Chondrocyte (in vitro differentiated cells): ENCODE measurements at places on chromosomes 7 and 10.

- DNase-seq = no peak
Measured at GRCh38 chr7:150323682-150324372, 482 bp upstream of the ACTR3C start.

DNA sequence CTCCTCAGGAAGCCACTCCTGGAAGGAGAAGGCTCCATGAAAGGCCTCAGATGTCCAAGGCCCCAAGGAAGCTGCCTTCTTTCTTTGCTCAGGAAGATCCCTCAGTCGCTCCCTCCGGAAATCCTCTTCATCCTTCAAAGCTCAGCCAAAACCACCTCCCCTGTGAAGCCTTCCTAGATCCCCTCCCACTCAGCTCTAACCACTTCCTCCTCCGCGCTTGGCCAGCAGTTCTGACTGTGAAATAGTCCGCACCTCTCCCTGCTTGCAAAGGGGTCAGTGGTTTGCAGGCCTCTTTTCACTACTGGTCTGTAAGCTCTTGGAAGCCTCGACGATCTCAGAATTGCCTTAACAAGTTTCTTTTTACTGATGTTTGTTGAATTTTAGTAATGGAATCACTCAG lies 23.9 kb downstream of the PYROXD2 start:
- no peak for DNase-seq

GRCh38 chr7:82598958-82599357 lies 155.4 kb upstream of the CACNA2D1 start:
- no peak for DNase-seq

- DNase-seq = no peak
Measured at GRCh38 chr10:129049501-129049900, 417.5 kb upstream of the MGMT start.

DNA sequence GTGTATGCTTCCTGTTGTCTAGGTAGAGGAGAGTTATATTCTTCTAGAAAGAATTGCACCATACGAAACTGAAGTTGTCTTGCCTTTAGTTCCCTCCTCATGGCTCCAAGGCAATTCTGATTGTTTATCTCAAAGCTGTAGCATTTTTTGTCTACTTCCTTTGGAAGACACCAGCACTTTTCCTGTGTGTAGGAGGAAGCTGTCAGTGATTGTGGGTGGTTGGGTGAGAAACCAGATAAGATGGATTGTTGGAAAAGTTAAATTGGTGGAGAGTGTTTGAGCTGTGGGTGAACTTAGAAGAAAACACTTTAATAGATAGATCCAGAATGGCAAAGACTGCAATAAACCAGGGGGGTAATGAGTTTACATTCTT lies 12.1 kb upstream of the CSTF2T start:
- no peak for DNase-seq

GRCh38 chr7:71470326-71470725 lies 338.4 kb downstream of the GALNT17 start:
- DNase-seq = no peak

DNA sequence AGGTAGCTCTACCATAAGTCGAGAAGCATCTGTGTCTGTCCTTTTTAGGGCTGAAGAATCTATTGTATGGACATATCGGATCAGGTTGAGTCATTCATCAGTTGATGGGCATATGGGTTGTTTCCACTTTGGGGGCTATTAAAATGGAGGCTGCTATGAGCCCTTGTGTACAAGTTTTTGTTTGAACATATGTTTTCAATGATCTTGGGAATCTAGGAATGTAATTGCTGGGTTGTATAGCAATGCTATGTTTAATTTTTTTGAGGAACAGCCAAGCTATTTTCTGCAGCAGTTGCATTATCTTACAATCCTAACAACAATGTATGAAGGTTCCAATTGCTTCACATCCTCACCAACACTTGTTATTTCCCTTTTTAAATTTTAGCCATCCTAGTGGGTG lies 46.4 kb upstream of the HABP2 start:
- no peak for DNase-seq

DNA sequence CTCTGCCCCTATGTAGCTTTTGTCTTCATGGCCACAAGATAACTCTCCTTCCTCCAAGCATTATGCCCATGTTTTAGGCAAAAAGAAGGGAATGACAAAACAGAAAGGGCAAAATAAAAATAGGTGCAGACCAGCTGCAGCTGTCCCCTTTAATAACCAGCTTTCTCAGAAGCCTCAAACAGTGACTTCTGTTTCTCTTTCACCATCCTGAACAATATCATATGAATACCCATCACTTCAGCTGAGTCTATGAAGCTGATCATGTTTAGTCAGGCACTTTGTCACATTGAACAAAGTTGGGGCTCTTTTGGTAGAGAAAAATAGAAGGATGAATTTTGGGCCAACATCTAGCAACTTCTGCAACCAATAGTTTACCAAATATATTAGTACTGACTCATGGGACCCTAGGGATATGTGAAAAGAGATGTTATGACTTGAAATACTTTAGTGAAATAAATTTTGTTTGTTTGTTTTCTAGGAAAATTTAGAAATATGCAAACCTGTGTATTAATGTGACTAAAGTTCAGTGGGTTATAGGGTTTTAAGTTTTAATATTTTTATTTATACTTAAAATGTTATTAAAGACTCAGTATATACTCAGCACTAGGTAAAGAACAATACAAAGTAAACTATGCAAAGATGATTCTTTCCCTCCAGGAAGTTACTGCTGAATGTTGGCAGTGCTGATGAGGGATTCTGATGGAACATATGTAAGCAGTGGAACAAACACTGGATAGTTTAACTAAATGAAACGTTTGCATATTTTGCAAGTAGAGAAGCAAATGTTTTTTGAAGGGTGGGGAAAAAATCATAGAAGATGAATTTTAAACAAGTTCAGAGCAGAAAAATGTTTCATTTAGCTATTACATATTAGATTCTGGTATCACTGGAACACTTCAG lies 133.7 kb downstream of the FOXP2 start:
- DNase-seq = no peak

DNA sequence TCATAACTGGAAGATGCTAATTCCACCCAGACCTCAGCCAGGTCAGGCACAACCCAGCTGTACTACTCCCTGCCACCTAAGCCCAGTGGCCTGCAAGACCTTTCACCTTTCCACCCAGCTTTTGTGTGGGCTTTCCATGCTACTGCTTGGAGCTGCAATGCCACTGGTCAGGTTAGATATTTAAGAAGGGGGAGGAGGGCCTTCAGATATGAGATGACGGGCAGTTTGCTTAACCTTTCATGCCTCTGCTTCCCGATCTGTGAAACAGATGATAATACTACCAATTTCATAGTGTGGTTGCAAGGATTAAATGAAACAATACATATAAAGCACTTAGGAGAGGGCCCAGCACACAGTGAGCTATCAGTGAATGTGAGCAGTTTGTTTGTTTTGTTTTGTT lies 20.9 kb downstream of the STOX1 start:
- no peak for DNase-seq

- no peak for DNase-seq
Measured at GRCh38 chr7:131836733-131837132, 280.3 kb upstream of the PODXL start.

- no peak for DNase-seq
Measured at GRCh38 chr10:58593008-58593407, 80.3 kb downstream of the BICC1 start.

GRCh38 chr7:32901629-32902028 lies 10.1 kb upstream of the KBTBD2 start:
- DNase-seq = no peak

DNA sequence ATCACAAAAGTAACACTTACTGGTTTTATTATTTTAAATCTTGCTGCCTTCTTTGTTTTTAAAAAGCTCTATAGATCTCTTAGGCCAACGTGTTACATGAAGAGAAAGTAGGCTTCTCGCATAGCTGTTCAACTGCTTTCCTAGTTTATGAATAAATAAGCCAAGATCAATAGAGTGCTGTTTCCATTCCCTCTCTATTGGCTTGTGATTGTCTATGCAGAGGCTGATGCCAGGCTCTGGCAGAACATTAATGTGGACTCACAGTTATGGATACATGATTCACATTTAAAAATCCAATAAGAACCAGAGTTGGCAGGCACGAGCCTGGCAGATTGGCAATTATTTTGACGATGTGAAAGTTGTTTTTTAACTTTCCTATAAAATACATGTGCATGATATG lies 137.5 kb downstream of the GNAT3 start:
- DNase-seq = no peak

DNA sequence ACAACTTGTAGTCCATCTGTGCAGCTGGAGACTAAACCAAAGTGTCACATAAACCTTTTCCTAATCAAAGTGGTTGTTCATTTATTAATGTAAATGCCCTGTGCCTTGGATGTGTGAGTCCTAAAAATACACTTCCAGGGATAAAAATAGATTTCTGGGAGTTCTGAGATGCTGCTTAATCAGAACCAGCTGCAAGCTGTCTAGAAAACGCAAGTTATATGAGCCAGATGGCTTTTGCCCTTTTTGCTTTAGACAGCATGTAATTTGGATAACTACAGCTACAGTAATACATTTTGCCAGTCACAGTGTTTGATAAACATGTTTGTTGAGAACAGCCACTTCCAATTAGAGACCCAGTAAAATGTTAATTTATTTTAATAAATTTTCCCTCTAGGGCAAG lies 185.1 kb upstream of the PRPS1L1 start:
- DNase-seq = no peak

DNA sequence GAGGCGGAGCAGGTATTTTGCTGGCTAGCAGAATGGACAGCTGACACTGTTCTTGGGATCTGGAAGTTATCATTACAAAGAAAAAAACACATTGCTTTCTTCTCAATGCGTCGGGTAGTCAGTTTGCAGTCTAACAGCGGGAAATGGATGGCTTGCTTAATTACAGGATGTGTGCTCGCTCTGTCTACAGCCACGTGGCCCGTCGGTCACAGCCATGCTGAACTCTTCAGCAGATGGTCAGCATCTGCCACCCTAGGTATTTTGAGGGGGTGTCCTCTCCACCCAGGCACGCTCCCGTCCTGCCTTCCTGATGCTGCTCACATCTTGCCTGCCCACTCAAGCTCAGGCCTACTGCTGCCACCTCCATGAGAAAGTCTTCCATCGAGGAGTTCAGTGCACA lies 20.4 kb upstream of the INMT start:
- DNase-seq = no peak

GRCh38 chr10:104515678-104516199 lies 125.4 kb upstream of the SORCS3 start:
- DNase-seq = no peak

DNA sequence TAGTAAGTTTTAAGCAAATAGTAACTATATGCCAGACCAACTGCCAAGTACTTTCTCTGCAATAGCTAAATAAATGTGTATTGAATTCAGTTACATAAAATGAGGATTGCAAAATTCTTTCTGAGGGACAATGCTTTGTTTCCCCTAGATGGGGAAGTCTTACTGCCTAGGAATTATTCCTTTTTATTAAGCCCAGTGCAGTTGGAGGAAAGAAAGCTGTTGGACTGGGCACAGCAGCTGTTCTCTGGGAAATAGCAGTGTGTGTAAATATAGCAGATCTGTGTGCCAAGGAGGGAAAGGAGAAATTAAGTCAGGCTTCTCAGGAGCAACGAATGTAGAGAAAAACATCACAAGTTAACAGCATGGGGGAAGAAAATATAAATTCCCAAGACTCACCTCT lies 77.1 kb downstream of the SEC23IP start:
- no peak for DNase-seq

- DNase-seq = no peak
Measured at GRCh38 chr10:98748298-98748697, 301.6 kb upstream of the HPS1 start.

- no peak for DNase-seq
Measured at GRCh38 chr7:151706277-151707104, 170.4 kb downstream of the PRKAG2 start.

DNA sequence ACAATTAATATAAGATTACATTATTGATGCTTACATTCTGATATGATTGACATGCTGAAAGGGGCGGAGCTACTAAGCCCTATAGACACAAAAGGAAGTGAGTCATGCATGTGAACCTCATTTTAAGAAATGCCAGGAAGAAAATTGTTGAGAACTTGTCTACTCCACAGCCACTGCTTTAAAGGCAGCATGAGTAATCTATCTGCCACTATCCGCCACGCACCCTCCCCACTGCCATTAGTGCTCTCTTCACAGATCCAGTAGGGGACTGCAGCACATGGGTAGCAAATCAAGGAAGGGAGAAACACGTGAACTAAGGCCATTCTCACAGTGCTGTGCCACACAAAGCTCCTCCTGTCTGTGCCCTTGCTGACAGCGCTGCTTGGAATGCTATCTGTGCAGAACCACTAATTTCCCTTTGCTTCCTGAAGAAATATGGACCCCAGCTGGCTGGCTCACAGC lies 524.8 kb downstream of the GRM8 start:
- no peak for DNase-seq

DNA sequence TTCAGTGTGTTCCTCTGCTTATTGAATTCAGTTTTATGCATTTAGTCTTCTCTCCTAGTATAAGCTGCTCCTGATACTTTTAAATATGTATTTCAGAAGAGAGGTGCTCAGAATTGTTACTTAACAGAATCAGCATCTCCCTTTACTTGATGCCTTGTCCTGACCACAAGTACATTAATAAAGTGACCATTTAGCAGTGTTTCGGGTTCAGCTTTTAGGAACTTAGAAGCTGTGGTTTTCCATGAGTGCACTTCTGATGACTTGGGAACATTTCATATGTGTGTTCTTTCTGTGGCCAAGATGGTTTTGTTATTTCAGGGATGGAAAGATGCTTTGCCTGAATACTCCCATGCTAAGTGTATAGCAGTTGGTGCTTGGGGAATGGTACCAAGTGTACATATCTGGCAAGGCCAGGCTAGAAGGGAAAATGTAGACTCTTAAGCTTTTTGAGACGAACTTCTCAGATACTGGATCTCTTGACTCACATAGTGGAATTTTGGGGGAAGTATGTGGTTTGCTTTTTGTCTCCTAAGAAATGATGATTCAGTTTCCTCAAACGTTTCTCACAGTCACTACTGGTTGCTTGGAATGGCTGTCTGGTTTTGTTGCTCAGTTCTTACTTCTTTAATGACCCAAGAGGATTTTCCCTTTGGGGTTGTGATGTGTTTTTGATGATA lies 17.2 kb downstream of the SGPL1 start:
- no peak for DNase-seq

DNA sequence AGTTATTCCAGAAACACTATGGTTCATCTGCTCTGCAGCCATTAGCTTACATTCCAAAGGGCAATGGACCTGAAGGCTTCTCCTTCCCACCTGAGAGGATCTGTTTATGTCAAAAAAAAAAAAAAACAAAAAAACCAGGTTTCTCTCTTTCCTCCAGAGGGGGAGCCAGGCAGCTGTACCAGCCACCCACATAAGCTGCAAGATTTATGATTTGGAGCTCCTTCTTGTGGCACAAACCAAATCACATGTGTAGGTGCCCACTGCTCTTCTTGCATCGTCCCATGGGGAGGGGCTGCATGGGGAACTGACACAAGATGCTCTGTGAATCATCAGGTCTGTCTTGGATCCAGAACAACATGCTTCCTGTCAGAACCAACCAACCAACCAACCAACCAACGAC lies 231.6 kb upstream of the IGFBP3 start:
- no peak for DNase-seq

GRCh38 chr7:22589641-22590201 lies 89.7 kb upstream of the STEAP1B start:
- no peak for DNase-seq

- no peak for DNase-seq
Measured at GRCh38 chr7:105638334-105638733, 57.0 kb upstream of the EFCAB10 start.
